NCI-H187 (cell line): ENCODE measurements at places on chromosomes 11 and 22.

GRCh38 chr22:29604076-29604360 lies 585 bp downstream of the NF2 start:
- DNase-seq, result no peak

- no peak for DNase-seq
Observed at GRCh38 chr11:74138572-74138971, 32.2 kb downstream of the C2CD3 start.

GRCh38 chr11:128294671-128295050 lies 292.7 kb downstream of the ETS1 start:
- no peak for DNase-seq

DNA sequence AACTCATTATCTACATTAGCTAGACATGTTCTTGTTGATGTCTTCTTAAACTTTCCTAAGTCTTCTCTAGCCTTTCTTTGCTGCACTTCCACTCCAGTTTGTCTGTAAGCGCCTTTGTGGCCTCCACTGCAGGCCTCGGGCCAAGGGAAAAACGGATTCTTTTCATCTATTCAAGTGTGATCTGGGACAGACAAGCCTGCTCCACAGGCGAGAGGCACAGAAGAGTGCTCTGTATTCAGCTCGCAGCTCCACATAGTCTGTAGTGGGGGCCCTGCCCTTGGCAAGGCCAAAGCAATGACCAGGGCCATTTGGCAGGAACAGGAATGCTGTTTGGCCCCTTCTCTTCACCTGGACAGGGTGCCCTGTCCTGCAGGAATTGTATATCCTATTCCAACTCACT lies 84.1 kb upstream of the BARX2 start:
- DNase-seq, result no peak

- DNase-seq, result no peak
Observed at GRCh38 chr11:47061429-47062178, 115.1 kb downstream of the ARFGAP2 start.

- DNase-seq, result no peak
Observed at GRCh38 chr11:85180528-85180927, 446.6 kb downstream of the DLG2 start.
